Activated CD8-positive, alpha-beta memory T cell treated with anti-CD3 and anti-CD28 coated beads, Interleukin-2, amount 10 ng/mL, durations not matched to agents 7 days and 5 days (primary cell): ENCODE measurements at places on chromosomes 12 and 14. TPM values are rescaled to one million over a fixed set of nuclear protein-coding genes. Genes with fewer than 3 reads are reported as not detected.

GRCh38 chr14:37678916-37679315 is 83.5 kb downstream of the TTC6 start:
- no peaks in the 10 kb centered on the region for H3K4me1 ChIP-seq
- H3K27ac ChIP-seq: no peak overlapping the region
- no peaks in the 10 kb centered on the region for H3K36me3 ChIP-seq
- no peaks in the 10 kb centered on the region for H3K27me3 ChIP-seq

GRCh38 chr14:99394602-99395156 is 86.0 kb downstream of the SETD3 start:
- H3K36me3 ChIP-seq: peaks cover 19% of the 10 kb centered on the region
- no peaks in the 10 kb centered on the region for H3K27me3 ChIP-seq
- H3K4me3 ChIP-seq: no peak overlapping the region

The PRB2 gene
- total RNA-seq: not detected

DNA sequence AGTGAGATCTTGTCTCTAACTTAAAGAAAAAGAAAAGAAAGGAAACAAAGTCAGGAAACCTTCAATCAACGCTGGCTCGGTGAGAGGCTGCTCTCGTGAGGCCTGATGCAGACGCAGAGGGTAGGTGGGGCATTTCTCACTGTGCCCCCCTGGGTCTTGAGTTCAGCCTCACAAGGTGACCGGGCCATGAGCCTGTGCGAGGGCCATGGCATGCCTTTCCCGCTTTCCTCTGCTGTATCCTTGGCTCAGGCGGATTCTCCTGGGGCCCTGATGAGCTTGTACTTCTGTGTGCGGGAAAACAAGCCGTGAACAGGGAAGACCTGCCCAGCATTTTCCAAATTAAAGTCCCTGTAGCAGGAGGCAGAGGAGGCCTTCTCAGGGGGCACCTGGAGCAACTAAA is 20.2 kb downstream of the ADGRD1 start:
- no peaks in the 10 kb centered on the region for H3K27me3 ChIP-seq
- no peak overlapping the region for H3K27ac ChIP-seq
- H3K36me3 ChIP-seq: no peaks in the 10 kb centered on the region
- no peaks in the 10 kb centered on the region for H3K4me1 ChIP-seq
- DNase-seq: no peak
- no peak overlapping the region for H3K4me3 ChIP-seq

The ALG10 gene
- total RNA-seq: 22.2 TPM

- peaks cover 9% of the 10 kb centered on the region for H3K36me3 ChIP-seq
- H3K4me1 ChIP-seq: peaks cover 11% of the 10 kb centered on the region
- DNase-seq: no peak
- no peak overlapping the region for H3K4me3 ChIP-seq
Measured at GRCh38 chr14:98926801-98927200, 345.2 kb downstream of the BCL11B start.

DNA sequence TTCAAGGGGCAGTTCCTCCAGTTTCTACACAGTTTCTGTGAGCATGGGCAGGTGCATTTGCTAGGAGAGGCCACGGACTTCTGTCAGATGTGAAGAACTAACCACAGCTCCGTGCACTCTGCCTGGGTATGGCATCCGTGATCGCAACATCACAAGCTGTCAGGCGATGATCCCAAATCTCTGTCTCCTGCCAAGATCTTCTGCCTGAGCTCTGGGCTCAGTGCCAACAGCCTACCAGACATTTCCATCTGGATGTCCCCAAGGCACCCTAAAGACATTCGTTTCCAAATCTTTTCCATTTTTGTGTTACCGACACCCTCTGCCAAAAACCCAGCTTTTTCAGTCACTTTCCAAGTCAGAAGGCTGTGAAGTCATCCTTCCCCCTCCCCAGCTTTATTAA is 292.1 kb downstream of the GLT1D1 start:
- no peak overlapping the region for H3K4me3 ChIP-seq
- H3K27me3 ChIP-seq: no peaks in the 10 kb centered on the region
- no peaks in the 10 kb centered on the region for H3K4me1 ChIP-seq
- no peak overlapping the region for H3K27ac ChIP-seq
- no peaks in the 10 kb centered on the region for H3K36me3 ChIP-seq

- no peaks in the 10 kb centered on the region for H3K27me3 ChIP-seq
- peaks cover 66% of the 10 kb centered on the region for H3K4me1 ChIP-seq
- no peak for DNase-seq
- peak overlapping the region; percentile 88 for H3K27ac ChIP-seq
Measured at GRCh38 chr14:89723930-89724627, 230.5 kb downstream of the EFCAB11 start.
